T-helper 17 cell (primary cell): ENCODE measurements at places on chromosomes 1 and 21.

DNA sequence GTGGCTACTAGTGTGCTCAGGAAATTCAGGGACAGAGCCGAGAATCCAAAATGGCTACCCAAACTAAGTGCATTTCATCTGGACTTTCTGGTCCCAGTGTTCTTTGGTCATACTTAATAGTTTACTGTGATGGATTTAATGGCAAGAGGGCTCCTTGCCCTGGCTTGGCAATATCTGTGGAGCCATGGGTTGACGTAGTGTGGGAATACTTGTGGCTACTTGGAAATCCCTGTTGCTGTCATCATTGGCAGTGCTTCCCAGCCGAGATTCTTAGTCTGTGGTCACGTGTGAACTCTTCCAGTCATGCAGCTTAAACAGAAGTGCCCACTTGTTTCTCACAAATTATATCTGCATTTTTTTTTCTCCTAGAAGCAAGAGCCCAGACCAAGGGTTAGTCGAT, 198.9 kb downstream of the HS2ST1 start:
- DNase-seq, result no peak

DNA sequence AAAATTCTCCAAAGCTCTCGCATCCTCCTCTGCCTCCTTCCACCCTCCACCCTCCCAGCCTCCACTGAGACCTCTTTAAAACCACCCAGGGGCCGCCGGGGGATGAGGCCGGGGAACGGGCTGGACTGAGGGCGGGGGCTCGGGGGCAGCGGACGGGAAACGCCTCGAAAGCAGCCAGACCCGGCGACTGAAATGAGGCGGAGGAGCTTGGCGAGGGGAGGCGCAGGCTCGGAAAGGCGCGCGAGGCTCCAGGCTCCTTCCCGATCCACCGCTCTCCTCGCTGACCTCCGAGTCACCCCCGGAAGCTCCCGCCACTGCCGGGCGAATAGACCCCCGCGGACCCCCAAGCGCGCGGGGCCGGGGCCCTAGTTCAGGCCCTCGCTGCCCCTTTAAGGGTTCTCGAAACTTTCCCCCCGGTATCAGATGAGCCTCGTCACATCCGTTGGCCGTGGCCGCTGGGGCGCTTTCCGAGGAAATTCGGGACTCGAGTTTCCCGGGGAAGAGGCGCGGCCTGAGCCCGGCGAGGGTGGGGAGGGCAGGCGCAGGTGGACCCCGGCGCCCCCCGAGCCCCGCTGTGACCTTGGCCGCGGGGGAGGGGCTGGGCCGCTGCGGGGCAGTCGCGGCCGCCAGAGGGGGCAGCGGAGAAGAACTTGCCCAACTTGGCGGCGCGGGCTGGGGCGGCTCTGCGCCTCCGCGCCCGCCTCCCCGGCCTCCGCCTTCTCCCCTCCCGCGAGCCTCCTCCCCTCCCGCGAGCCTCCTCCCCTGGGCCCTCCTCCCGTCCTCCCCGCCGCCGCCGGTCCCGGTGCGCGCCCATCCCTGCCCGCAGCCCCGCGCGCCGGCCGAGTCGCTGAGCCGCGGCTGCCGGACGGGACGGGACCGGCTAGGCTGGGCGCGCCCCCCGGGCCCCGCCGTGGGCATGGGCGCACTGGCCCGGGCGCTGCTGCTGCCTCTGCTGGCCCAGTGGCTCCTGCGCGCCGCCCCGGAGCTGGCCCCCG, at the start of gene BACE2:
TSS of gene BACE2 (plus strand) at position 813 of the 995 bp plus-strand sequence. CDS start at position 917, 104 bp downstream.
- DNase-seq, result no peak

GRCh38 chr1:242556276-242556675, 31.8 kb upstream of the PLD5 start:
- DNase-seq, result no peak

- DNase-seq, result no peak
Observed at GRCh38 chr1:155202731-155203515, 4.8 kb downstream of the THBS3 start.

- DNase-seq, result no peak
Observed at GRCh38 chr1:196148367-196148970, 459.8 kb downstream of the KCNT2 start.

DNA sequence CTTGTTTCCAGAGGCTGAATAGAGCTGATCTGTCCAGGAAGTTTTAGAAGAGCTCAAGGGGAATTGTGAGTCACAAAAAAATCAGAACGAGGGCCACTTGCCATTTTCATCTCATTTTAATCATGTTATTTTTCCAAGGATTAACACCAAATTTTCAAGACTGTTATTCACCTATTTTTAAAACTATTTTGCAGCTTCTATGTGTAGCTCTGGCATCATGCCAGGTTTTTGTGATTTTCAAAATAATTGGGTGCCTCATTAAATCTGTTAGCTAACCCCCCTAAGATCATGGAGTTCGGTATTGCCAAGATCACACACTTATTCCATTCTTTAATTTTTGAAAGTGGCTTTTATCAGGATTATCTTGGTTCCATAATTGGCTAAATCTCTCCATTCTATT, 90.9 kb downstream of the RGS7 start:
- DNase-seq, result no peak

DNA sequence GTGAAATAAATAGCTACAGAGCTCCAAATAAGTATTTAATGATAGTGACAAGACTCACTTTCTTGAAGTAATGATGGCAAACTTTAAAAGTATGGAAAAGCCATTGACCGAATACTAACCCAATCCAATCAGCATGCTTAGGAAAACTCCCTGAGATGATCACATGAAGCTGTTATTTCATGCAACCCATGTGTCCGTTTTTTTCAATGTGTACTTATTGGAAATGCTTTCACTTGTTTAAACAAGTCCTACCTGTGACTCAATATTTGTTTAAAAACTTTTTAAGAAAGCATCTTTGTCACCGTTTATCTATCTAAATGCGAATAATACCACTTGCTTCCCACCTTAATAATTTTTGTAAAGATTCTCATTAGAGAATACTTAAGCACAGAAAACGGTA, 185.8 kb downstream of the NRIP1 start:
- DNase-seq, result no peak

GRCh38 chr1:46456411-46456963, 33.1 kb upstream of the DMBX1 start:
- no peak for DNase-seq

DNA sequence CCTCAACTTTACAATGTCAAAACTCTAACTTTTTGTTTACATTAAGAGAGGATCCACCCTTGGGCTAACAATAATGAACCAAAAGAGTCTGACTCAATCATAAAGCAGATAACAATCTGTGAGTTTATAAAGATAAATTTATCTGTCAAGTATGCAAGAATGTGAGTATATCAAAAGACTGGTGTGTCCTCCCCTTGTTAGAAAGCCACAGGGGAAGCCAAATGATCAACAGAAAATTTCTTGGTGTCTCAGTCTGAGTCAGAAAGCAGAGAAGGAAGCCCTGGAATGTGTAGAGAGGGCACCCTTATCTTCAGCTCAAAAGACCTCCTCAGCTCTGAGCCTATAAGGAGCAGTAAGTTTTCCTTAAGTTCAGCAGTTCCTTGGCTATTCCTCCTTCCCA, 13.9 kb upstream of the PDIK1L start:
- no peak for DNase-seq

DNA sequence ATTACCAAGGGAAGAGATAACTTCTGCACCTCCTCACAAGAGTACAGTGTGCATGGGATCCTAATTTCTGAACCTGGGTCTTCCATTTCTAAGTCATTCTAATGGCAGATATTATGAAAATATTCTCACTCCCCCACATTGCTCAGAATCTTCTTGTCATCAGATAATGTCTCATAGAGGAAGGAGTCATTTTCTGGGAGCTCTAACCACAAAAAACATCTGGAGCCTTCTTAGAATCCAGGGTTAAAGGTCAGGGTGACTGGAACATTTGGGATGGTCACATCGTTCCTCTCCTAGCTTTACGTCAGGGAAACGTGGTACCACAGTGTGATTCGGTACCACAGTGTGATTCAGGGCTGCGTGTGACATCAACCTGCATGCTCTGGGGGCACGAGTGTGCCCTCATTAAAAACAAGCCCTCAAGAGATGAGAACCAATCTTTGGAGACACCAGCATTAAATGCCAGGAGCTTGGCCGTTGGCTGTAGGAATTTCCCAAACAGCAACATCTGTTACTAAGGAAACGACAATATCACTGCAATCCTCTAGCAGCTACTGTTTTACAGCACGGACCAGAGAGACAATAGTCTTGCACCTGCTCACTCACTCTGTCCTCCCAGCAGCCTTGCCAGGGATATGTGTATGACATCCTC, 179.1 kb downstream of the PSMG1 start:
- no peak for DNase-seq
